ENCODE measurements at places on chromosomes 1 and 21.

DNA sequence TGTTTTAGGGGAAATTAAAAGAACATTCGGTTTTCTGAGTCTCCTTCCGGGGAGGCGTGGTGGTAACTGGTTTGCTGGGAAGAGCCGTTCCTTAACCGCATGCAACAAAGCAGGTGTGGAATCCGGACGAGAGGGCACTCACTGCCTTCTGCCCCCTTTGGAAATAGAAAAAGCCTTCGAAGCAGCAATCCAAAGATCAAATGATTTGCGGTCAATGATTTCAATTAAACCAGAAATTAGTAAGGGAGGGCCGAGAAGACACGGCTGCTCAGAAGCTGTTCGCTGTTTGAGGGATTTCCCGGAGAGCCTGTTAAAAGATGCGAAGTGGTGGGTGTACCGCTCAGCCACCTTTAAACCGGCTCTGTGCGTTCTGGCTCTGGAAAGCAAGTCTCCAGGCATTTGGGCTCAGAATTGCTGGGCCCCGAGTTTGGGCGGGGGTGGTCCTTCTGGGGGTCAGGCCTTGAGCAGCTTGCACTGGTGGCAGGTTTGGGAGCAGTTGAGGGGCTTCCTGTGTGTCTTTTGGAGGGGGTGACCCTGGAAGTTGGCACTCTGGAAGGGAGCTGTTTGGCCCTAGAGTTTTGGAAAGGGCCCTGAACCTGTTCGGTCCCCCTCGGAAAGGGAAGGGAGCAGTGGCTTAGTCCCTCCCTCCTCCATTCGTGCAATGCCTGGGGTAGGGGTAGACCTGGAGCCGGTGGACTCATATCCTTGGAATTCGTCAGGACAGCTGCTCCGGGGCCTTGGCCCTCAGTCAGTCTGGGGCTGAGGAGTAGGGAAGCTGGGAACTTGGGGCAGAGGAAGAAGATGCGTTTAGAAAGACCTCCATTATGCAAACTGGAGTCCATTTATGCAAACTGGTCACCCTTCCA, 3.1 kb downstream of the SIM2 start:
- DNase-seq, result no peak

GRCh38 chr1:196661345-196661744, 9.5 kb downstream of the CFH start:
- DNase-seq, result no peak

DNA sequence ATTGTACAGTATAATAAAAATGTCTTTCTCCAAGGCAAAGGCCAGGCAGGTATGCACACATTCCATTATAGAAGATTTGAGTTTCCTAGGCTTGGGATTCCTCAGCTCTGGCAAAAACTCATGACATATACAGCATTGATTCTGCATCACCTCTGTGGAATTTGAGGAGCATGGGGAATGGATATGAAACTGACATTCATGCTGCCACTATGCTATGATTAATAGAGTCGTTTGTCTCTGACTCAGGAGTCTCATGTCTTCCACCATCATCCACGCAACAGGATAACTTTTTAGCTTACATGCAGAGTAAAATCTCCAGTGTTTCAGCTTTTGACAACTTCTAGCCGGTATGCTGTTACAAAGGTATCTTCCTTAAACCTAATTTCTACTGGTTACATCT, 49.8 kb upstream of the ADORA3 start:
- DNase-seq, result peak; percentile 57

GRCh38 chr1:188140958-188141357, 1312.2 kb downstream of the PLA2G4A start:
- no peak for DNase-seq

GRCh38 chr1:54608566-54609230, 14.6 kb downstream of the FAM151A start:
- no peak for DNase-seq

DNA sequence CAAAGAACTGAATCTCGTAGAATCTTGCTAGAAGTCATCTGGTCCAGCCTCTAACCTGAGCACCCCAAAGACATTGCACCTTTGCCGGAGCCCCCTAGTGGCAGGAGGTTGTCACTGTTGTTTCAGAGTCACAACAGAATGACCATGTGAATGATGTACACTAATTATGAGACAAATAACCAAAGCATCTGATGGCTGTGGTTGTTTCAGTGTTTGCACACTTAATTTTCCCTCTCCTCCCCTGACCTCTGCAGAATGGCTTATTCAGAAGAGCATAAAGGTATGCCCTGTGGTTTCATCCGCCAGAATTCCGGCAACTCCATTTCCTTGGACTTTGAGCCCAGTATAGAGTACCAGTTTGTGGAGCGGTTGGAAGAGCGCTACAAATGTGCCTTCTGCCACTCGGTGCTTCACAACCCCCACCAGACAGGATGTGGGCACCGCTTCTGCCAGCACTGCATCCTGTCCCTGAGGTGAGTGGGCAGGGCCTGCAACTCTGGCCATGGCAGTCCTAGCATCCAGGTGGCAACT, 26.4 kb downstream of the TRAF5 start:
- DNase-seq, result no peak

- DNase-seq, result no peak
These were observed 317.2 kb upstream of the NFIA start for GRCh38 chr1:60765204-60765603.

DNA sequence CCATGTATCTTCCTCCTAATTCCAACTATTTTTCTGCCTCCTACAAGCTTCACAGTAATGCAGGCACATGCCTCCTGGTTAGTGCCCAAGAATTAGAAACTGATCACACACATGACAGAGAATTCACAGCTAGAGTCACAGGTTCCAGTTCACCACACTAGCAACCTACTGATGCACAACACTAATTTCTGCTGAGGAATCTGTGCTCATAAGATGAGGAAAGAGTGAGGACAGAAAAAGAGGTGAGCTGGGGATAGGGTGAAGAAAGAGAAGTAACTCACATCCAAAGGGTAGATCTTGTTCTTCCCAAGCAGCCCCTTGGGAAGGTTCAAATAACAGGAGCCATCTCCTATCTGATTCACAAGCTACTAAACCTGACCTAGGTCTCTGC, 61.3 kb downstream of the PUM1 start:
- no peak for DNase-seq

DNA sequence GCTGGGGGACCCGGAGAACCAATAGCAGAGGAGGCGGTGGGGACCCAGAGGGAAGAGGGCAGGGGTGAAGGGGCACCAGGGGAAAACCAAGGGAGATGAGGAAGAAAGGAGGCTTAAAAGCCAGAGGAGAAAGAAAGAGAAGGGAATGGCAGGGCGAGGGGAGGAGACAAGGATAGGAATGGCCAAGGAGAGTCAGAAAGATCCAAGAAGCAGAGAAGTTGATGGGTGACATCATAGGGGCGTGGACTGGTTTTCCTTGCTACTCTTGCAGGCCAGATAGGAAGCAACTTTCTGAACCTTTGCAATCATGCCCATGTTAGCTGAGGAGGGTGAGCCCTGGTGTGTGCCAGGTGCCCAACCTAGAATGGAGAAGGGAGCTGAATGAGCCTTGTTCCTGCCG, 5.4 kb downstream of the NPR1 start:
- no peak for DNase-seq

- no peak for DNase-seq
These were observed 110.9 kb upstream of the IRF2BP2 start for GRCh38 chr1:234720709-234721441.

- DNase-seq, result no peak
These were observed 15.7 kb downstream of the ZFYVE9 start for GRCh38 chr1:52157582-52157981.

DNA sequence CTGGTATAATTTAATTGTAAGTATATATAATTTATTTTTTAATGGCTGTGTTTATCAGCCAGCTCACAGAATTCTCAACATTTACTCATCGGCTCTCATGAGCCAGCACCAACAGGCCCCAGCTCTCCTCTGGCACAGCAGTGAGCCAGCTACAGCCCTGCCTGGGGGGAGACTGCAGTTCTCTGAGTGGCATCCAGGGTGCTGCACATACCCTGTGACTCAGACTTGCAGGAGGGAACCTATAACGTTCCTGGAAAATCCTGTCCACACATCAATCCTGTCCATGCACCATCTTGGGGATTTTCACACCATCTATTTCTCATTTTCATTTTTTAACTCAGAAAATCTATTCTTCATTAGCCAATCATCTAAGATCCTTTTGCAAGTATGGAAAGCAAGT, 36.5 kb downstream of the FHAD1 start:
- no peak for DNase-seq
